ENCODE measurements at places on chromosomes 1 and 21.

DNA sequence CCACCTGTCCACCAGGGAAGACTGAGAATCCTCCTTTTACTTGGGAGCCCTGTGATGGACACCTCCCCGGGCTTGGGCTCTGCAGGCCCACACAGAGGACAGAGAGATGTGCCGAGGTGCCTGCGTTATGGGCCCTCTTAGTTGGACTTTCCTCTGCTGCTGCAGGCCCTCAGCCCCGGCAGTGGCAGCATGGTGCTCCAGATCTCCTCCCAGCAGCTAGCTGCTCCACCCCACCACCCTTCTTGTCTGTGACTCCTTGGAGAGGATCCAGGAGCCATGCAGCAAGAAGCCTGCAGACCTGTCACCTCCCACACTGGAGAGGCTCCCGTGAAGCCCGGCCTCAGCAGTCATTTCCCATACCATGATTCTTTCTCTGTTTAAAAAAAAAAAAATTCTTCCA lies 27.4 kb downstream of the PHGDH start:
- DNase-seq, result no peak

DNA sequence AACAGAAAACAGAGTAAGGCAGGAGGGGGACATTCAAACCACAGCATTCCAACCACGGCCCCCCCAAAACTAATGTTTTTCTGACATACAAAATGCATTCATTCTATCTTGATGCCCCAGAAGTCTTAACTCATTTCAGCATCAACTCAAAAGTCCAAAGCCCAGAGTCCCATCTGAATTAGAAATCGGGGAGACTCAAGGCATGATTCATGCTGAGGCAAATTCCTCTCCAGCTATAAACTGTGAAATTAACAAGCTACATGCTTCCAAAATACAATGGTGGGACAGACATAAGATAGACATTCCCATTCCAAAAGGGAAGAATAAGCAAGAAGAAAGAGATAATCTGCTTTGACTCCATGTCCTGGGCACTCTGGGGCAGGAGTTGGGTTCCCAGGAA lies 73.9 kb downstream of the KCNJ15 start:
- DNase-seq, result no peak

- DNase-seq, result no peak
Measured at GRCh38 chr1:220787069-220787619, 431 bp downstream of the MTARC1 start.

DNA sequence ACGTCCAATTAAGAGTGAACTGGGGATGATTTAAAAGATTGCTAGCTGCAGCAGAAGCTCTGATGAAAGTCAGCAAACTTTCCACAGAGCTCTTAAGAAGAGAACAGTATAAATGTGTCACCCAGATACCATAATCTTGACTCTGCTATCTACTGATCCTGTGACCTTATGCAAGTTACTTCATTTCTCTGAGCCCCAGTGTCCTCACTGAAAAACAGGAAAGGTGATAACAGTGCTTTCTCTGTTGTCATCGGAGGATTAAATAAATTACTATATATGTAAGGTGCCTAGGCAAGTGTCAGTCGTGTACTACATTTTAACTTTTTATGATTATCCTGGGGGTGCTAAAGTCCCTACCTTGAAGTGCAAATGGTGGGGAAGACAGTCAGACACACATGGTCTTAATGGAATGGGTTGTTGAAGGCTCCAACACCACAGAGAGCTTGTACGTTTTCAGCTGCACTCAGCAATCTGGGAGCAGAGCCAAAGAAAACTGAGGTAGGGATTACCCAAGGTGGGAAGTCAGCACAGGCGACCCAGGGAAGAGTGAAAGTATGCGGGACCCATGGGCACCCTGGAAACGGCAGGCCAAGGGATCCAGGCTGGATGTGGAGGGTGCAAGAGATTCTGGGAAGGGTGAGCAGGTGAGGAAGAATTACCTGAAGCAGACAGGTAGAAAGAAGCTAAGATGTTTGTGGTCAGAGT lies 82.8 kb downstream of the DTL start:
- no peak for DNase-seq

DNA sequence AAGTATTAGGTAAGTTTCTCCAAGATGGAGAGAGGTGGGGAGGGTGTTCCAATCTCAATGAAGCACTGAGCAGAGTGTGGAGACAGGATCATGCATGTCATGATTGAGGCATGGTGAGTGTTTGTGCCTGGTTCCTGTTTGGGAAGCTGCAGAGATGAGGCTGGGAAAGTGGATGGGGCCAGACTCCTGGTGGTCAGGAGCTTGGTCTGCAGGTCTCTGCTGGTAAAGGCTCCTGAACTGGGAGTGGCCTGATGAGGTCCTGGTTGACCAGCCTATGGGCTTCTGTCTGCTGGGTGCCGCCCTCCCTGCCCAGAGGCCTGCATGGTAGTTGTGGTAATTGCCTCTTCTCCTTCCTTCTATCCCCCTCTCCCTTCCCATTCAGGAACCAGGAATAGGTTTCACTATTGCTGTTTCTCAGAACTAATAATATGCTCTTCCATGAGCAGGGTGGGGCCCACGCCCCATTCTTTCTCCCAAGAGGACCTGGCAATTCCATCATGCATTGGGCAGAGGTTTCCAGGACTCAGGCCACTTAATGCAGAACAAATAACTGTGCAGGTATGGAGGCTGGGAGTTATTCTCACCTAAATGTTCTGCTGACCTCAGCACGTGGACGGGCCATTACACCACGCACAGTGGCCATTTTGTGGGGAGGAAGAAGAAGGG lies 24.5 kb downstream of the PROK1 start:
- DNase-seq, result no peak

DNA sequence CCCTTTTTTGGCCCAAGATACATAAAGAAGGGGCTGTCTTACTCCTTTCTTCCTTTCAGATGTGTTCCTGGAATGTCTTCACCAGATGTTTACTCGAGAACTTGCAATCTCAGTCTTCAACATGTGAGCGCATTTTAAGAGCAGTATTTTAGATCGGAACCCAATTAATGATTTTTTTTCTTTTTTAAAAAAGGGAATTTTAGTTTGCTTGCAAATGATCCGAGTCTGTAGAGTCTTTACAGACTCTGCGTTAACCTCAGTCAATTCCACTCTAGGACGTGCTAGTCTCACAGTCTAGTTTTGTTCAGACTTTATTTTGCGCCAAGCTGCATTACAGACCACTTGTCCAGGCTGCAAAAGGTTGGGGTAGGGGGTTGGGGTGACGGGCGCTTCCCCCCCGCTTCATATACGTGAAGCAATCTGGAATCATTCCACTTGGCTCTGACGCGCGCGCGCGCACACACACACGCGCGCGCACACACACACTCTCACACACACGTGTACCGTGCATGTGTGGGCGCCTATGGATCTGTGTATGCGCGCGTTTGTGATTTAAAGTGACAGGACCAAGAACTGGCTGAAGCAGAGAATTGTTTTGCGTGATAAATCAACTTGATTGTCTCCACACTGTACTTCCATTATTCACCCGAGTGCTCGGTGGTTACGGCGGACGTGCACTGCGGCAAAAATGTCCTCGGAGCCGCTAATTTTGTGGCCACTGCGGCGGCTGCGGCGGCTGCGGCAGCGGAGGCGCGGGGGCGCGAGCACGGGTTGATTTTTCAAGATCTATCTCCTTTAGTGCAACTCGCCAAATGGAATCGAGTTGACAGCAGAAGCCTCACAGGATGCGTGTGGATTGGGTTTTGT lies 25.6 kb upstream of the NFIA start:
- DNase-seq, result no peak

DNA sequence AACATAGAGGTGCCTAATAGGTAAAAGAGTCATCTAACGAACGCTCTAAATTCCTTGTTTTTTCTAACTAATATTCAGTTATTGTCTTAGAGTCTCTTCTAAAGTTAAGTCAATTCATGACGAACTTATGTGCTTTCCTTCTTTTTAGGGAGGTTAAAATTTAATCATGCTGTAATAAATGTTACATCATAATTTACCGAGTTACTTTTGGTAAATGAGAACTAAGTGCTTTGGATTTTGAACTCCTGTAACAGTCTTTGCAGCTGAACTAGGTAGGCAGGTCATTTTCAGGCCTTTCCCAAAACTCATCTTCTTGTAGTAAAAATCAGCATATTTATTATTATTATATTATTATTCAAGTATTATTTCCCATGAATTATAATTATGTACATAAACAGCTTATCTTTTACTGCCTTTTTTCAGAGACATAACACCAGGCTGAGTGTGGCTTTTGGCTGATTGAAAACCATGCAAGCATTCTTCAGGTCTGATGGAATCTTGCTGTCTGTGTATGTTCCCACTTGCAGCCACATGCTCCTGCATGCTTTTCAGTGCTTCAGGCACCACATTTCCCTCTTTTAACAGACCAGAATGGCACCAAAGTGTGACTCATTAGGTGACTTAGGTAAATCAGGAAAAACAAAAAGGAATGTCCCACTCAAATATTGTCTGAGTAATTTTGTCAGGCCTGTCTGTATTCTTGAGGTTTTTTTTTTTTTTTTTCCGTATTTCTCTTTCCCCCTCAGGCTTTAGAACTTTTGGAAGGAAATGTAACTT lies 81.0 kb upstream of the CD55 start:
- DNase-seq, result no peak

- DNase-seq, result no peak
Measured at GRCh38 chr1:44539991-44540730, 134.1 kb downstream of the TMEM53 start.

GRCh38 chr1:113675302-113675701 lies 84.0 kb downstream of the PHTF1 start:
- DNase-seq, result no peak

- no peak for DNase-seq
Measured at GRCh38 chr1:246527402-246528088, 20.5 kb upstream of the SMYD3 start.

GRCh38 chr1:236509203-236509602 lies 14.6 kb upstream of the LGALS8 start:
- DNase-seq, result no peak

DNA sequence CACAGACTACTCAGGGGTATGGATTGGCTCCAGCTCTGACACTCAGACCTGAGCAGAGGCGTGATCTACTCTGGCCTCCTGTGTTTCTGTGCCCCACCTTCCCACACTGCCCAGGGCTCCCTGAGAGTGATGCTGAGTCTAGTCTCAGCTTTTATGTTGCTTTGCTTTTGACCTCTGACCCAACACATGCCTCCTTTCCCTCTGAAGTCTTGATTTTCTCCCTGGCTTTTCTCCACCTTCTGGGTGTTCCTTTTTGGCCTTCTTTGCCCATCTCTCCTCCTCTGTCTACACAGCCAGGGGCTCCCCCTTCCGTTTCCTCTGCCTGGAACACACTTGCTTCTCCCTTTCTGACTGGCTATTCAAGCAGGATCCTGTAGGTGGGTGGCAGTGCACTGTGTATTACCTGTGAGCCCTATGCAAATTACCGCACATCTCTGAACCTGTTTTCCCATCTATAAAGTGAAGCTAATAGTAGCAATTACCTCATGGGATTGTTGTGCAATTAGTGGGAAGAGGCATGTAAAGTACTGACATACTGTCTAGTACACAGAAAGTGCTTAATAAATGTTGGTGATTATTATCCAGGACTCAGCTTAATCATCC lies 13.7 kb upstream of the MEX3A start:
- DNase-seq, result no peak

DNA sequence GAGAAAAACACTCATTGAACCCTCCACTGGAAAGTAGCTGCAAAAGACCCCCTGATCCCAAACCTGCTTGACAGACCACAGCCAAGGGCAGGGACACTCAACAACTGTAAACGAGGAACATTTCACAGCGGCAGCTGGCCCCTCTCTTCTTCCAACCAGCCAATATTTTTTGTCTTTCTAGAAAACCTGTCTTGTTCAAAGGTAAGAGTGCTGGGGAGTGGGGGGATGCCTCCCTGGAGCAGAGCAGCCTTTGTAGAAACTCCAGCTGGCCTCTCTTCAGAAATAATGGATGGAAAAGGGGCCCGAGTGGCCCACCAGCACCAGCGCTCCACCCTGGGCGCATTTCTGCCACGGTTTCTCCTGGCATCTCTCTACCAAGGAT lies 384.0 kb downstream of the RRAGC start:
- no peak for DNase-seq

- DNase-seq, result no peak
Measured at GRCh38 chr1:13900583-13900982, 200.6 kb downstream of the PRDM2 start.

- DNase-seq, result peak; percentile 88
Measured at GRCh38 chr1:152052606-152053005, 15.8 kb upstream of the S100A11 start.

DNA sequence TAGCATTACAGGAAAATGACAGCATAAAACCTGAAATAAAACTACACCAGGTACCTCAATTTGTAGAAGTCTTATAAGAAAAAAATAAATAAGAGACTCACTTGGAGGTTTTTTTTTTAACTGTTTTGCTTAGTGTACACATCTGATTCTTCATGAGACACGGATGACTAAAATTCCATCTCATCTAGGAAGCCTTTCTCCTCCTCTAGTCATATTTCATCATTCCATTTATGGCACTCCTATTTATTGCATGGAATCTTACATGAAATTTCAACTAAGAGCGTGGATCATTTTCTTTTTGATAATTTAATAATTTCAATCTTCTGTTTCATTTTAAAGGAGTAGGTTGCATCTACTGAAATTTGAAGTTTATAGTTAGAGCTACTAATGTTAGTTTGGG lies 1.6 kb upstream of the PTGS2 start:
- no peak for DNase-seq

- no peak for DNase-seq
Measured at GRCh38 chr1:181148636-181149035, 60.1 kb downstream of the IER5 start.

DNA sequence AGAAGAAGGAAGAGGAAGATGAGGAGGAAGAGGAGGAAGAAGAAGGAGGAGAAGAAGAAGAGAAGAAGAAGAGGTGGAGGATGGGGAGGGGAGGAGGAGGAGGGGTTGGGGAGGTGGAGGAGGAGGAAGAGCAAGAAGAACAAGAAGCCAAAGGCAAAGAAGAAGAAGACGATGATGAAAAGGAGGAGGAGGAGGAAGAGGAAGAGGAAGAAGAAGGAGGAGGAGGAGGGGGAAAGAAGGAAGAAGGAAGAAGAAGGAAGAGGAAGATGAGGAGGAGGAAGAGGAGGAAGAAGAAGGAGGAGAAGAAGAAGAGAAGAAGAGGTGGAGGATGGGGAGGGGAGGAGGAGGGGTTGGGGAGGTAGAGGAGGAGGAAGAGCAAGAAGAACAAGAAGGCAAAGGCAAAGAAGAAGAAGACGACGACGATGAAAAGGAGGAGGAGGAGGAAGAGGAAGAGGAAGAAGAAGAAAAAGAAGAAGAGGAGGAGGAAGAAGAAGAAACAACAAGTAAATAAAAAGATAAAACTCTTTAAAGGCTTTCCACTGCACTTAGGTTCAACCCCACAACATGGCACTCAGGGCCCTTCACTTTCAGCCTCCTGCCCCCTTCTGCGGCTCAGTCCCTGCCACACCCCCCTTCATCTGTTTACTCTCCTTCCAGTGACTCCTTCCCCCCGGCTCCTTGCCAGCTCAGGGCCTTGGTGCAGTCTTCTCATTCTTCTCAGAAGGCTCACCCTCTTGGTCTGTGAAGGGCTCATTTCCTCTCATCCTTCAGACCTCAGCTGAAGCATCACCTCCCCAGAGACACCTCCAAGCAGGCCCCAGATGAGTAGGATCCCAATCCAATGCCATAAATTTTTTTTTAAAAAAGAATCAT lies 114.0 kb downstream of the KCNN3 start:
- DNase-seq, result no peak

DNA sequence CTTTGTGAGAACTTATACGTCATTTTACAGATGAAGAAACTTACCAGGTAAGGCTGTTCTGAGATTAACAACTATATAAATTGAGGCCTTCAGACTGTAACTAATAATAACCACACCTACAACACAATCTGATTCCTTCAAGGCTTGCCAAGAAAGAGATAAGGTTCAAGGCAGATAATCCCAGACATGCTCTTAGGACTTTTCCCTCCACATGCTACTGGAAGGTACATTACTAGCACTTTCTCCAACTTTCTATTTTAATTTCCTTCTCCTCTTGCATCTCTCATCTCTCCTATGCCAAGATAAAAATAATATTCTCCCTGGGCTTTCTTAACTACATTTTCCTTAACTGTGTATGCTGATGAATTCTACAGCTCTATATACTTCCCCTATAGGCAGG lies 18.9 kb upstream of the NRAS start:
- DNase-seq, result no peak

Measured in stimulated activated CD8-positive, alpha-beta memory T cell treated with anti-CD3 and anti-CD28 coated beads, Interleukin-4, amount 100 ng/mL, for 1 hour (primary cell).